ENCODE measurements at places on chromosomes 5 and 9. TPM values are rescaled to one million over a fixed set of nuclear protein-coding genes. Genes with fewer than 3 reads are reported as not detected.

GRCh38 chr5:126562823-126563222 lies 32.2 kb downstream of the ALDH7A1 start:
- peaks cover 51% of the 10 kb centered on the region for H3K36me3 ChIP-seq
- H3K4me3 ChIP-seq: no peak overlapping the region
- no peaks in the 10 kb centered on the region for H3K4me1 ChIP-seq
- H3K27ac ChIP-seq: no peak overlapping the region

DNA sequence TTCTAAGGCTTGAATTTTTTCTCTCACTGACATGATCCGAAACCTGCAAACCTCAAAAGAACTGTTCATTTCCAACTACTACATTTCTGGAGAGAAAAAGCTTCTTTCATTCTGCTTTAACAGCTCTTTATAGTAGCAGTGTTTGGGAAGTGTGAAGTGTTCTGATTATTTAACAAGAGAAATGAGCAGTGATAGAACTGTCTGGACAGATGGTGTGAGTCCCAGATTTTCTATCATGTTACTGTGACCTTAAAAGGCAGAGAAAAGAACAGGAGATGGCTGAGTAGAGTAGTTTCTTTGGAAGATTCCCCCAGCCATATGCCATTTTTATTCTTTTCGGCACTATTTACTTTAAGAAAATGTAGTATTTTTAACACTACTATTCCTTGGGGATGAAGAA lies 41.3 kb upstream of the TAL2 start:
- H3K27ac ChIP-seq: no peak overlapping the region
- H3K27me3 ChIP-seq: no peaks in the 10 kb centered on the region
- no peaks in the 10 kb centered on the region for H3K4me1 ChIP-seq
- peaks cover 47% of the 10 kb centered on the region for H3K36me3 ChIP-seq
- no peak overlapping the region for H3K4me3 ChIP-seq

DNA sequence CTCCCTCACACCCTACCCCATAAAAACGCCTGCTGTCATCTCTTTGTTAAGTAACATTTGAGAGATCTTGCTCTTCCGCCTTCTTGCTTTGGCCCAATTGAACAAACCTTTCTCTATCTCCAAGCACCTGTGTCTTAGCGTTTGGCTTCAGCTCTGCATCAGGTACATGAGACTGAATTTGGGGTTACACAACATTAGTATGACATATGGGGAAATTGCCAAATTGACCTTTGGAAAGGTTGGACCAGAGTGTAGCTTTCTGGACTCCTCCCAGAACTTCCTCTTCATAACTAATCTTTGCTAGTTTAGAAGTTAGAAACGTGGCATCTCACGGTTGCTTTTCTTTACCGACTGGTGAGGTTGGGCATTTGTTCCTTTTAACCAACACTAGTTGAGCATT lies 3.5 kb upstream of the EXOSC3 start:
- H3K27me3 ChIP-seq: no peaks in the 10 kb centered on the region
- peaks cover 3% of the 10 kb centered on the region for H3K4me1 ChIP-seq
- no peaks in the 10 kb centered on the region for H3K36me3 ChIP-seq
- DNase-seq: no peak
- no peak overlapping the region for H3K27ac ChIP-seq
- no peak overlapping the region for H3K4me3 ChIP-seq

RAPGEF1 gene
- total RNA-seq: 89.9 TPM

- no peaks in the 10 kb centered on the region for H3K27me3 ChIP-seq
- no peak overlapping the region for H3K27ac ChIP-seq
- no peaks in the 10 kb centered on the region for H3K36me3 ChIP-seq
- H3K4me3 ChIP-seq: no peak overlapping the region
- no peak for DNase-seq
- H3K4me1 ChIP-seq: peaks cover 22% of the 10 kb centered on the region
These were observed 47.0 kb upstream of the CAST start for GRCh38 chr5:96615223-96615622.

CD274 gene
- total RNA-seq: 54.4 TPM

- H3K4me1 ChIP-seq: no peaks in the 10 kb centered on the region
- no peak for DNase-seq
- no peaks in the 10 kb centered on the region for H3K36me3 ChIP-seq
- no peak overlapping the region for H3K27ac ChIP-seq
- no peaks in the 10 kb centered on the region for H3K27me3 ChIP-seq
These were observed 24.6 kb downstream of the RAPGEF6 start for GRCh38 chr5:131610198-131611063.

NR4A3 gene
- total RNA-seq: 9.9 TPM

- no peak overlapping the region for H3K4me3 ChIP-seq
- DNase-seq: no peak
- no peaks in the 10 kb centered on the region for H3K27me3 ChIP-seq
- H3K27ac ChIP-seq: no peak overlapping the region
These were observed 49.7 kb upstream of the NCS1 start for GRCh38 chr9:130122456-130122855.

DNA sequence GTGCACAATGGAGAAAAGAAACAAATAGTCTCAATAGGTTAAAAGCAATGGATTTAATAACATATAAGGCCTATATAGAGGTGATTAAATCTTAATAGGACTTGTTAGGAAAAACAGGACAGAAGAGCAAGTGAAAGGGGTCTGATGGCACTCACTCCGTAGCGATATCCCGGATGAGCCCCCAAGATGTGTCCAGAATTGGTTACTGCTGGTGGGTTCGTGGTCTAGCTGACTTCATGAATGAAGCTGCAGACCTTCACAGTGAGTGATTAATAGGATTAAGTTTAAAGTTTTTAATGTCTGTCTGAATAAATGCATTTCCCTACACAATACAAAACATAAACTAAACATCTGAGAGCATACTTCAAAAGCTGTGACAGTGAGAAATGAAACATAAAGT lies 110.4 kb upstream of the FAM174A start:
- H3K4me3 ChIP-seq: no peak overlapping the region
- no peaks in the 10 kb centered on the region for H3K27me3 ChIP-seq
- no peak for DNase-seq
- no peak overlapping the region for H3K27ac ChIP-seq

GRCh38 chr9:98334796-98335195 lies 79.3 kb upstream of the TBC1D2 start:
- DNase-seq: no peak
- H3K27ac ChIP-seq: no peak overlapping the region
- H3K4me1 ChIP-seq: no peaks in the 10 kb centered on the region
- no peaks in the 10 kb centered on the region for H3K36me3 ChIP-seq
- no peaks in the 10 kb centered on the region for H3K27me3 ChIP-seq
- H3K4me3 ChIP-seq: no peak overlapping the region

GRCh38 chr9:4829969-4830368 lies 37.2 kb downstream of the RCL1 start:
- no peak overlapping the region for H3K4me3 ChIP-seq
- H3K27ac ChIP-seq: no peak overlapping the region
- H3K36me3 ChIP-seq: no peaks in the 10 kb centered on the region
- no peak for DNase-seq
- H3K27me3 ChIP-seq: no peaks in the 10 kb centered on the region

- no peaks in the 10 kb centered on the region for H3K4me1 ChIP-seq
- H3K27me3 ChIP-seq: no peaks in the 10 kb centered on the region
- no peak overlapping the region for H3K27ac ChIP-seq
- no peak overlapping the region for H3K4me3 ChIP-seq
These were observed 1010.1 kb downstream of the EFNA5 start for GRCh38 chr5:106660681-106661080.

C1QTNF2 gene
- 1.5 TPM for total RNA-seq

DNA sequence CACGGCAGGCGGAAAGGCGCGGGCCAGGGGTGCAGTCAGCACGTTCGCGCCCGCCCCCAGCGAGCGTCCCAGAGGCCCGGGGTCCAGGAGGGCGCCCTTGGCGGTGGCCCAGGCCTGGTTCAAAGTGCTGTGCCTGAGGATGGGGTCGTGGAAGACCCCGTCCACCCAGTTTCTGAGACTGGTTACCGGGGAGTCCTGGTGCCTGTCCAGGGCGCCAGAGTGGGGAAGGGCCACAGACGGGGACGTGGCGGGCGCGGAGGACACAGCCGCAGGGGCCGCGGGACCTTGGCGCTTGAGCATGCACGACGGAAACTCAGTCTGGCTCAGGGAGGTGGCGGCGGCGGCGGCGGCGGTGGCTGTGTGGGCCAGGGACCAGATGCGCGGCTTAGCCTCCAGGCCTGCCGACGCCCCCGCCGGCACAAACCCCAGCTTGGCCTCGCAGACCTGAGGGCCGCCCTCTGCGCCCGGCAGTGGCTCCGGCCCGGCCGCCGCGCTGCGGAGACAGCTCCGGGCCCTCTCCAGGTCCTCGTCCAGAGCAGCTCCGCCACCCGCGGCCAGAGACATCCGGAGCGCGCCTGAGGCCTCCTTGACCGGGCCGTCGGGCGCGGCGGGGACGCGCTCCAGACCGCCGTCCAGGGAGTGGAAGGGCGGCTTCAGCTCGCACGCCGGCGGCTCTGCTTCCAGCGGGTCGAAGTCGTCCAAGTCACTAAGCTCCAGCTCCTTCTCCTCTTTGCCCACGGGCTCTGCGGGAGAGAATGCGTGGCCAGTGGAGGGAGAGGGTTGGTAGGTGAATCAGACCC lies 4.5 kb downstream of the IRX4 start:
- peaks cover 10% of the 10 kb centered on the region for H3K4me1 ChIP-seq
- H3K27me3 ChIP-seq: peaks cover 96% of the 10 kb centered on the region
- no peaks in the 10 kb centered on the region for H3K36me3 ChIP-seq
- no peak overlapping the region for H3K27ac ChIP-seq
- no peak for DNase-seq

GRCh38 chr5:151812757-151813309 lies 41.1 kb downstream of the G3BP1 start:
- no peaks in the 10 kb centered on the region for H3K27me3 ChIP-seq
- no peak overlapping the region for H3K4me3 ChIP-seq
- peak overlapping the region; percentile 62 for H3K27ac ChIP-seq
- DNase-seq: no peak

LCN9 gene
- not detected for total RNA-seq

GRCh38 chr5:134453016-134453415 lies 41.3 kb upstream of the CDKN2AIPNL start:
- no peak for DNase-seq
- H3K4me1 ChIP-seq: peaks cover 16% of the 10 kb centered on the region
- no peaks in the 10 kb centered on the region for H3K36me3 ChIP-seq
- H3K27me3 ChIP-seq: no peaks in the 10 kb centered on the region

- no peaks in the 10 kb centered on the region for H3K36me3 ChIP-seq
- H3K27ac ChIP-seq: no peak overlapping the region
- no peaks in the 10 kb centered on the region for H3K4me1 ChIP-seq
- DNase-seq: no peak
- no peaks in the 10 kb centered on the region for H3K27me3 ChIP-seq
These were observed 323.9 kb upstream of the RORB start for GRCh38 chr9:74173284-74173683.

GRHPR gene
- 112 TPM for total RNA-seq

GRCh38 chr5:107088907-107089306 lies 581.8 kb downstream of the EFNA5 start:
- no peaks in the 10 kb centered on the region for H3K27me3 ChIP-seq
- peaks cover 6% of the 10 kb centered on the region for H3K4me1 ChIP-seq
- H3K36me3 ChIP-seq: no peaks in the 10 kb centered on the region
- DNase-seq: no peak
- no peak overlapping the region for H3K4me3 ChIP-seq
- H3K27ac ChIP-seq: peak overlapping the region; percentile 8

GRCh38 chr5:66741394-66741793 lies 145.2 kb downstream of the MAST4 start:
- no peaks in the 10 kb centered on the region for H3K27me3 ChIP-seq
- no peak overlapping the region for H3K4me3 ChIP-seq
- DNase-seq: no peak
- H3K4me1 ChIP-seq: peaks cover 34% of the 10 kb centered on the region
- peak overlapping the region; percentile 67 for H3K27ac ChIP-seq

DNA sequence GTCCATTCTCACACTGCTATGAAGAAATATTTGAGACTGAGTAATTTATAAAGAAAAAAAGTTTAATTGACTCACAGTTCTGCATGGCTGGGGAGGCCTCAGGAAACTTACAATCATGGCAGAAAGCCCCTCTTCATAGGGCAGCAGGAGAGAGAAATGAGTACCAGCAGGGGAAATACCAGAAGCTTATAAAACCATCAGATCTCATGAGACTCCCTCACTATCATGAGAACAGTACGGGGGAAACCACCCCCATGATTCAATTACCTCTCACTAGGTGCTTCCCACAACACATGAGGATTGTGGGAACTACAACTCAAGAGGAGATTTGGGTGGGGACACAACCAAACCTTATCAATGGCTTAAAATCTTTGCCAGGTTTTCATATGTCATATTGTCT lies 20.3 kb upstream of the TENT4A start:
- no peaks in the 10 kb centered on the region for H3K4me1 ChIP-seq
- no peaks in the 10 kb centered on the region for H3K36me3 ChIP-seq
- DNase-seq: no peak
- no peak overlapping the region for H3K4me3 ChIP-seq
- H3K27me3 ChIP-seq: no peaks in the 10 kb centered on the region

TMC1 gene
- 0.65 TPM for total RNA-seq

HACD4 gene
- total RNA-seq: 0.69 TPM

GRCh38 chr9:99000476-99001395 lies 57.0 kb downstream of the COL15A1 start:
- peaks cover 9% of the 10 kb centered on the region for H3K4me1 ChIP-seq
- no peak overlapping the region for H3K4me3 ChIP-seq
- no peaks in the 10 kb centered on the region for H3K27me3 ChIP-seq
- no peak overlapping the region for H3K27ac ChIP-seq
- DNase-seq: no peak
- peaks cover 85% of the 10 kb centered on the region for H3K36me3 ChIP-seq

SNCAIP gene
- total RNA-seq: 0.93 TPM

GRCh38 chr9:76114144-76114543 lies 223.7 kb downstream of the PCSK5 start:
- H3K4me1 ChIP-seq: no peaks in the 10 kb centered on the region
- H3K36me3 ChIP-seq: no peaks in the 10 kb centered on the region
- no peaks in the 10 kb centered on the region for H3K27me3 ChIP-seq
- H3K4me3 ChIP-seq: no peak overlapping the region

DNA sequence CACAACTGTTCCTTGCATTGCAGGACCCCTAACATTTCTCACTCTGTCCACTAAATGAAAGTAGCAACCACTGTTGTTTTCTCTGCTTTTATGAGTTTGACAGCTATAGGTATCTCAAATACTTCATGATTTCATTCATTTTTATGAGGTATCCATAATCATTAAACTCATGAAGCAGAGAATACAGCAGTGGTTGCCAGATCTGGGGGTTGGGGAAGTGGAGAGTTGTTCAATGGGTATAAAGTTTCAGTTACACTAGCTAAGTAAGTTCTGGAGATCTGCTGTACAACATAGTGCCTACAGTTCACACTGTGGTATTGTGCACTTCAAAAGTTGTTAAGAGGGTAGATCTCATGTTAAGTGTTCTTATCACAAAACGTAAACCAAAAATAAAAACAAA lies 23.4 kb upstream of the CAMK4 start:
- DNase-seq: no peak
- H3K27ac ChIP-seq: no peak overlapping the region
- H3K27me3 ChIP-seq: no peaks in the 10 kb centered on the region
- no peaks in the 10 kb centered on the region for H3K36me3 ChIP-seq

IGIP gene
- total RNA-seq: 18.3 TPM

- no peaks in the 10 kb centered on the region for H3K27me3 ChIP-seq
- no peak overlapping the region for H3K27ac ChIP-seq
- DNase-seq: no peak
These were observed 440.0 kb upstream of the WWC1 start for GRCh38 chr5:167851416-167851815.

PCDHA4 gene
- total RNA-seq: not detected

Data from heart left ventricle (tissue), 16 donors.